Stimulated activated CD4-positive, alpha-beta T cell treated with anti-CD3 and anti-CD28 coated beads, TNF-alpha, amount 100 ng/mL, for 24 hours (primary cell): ENCODE measurements at places on chromosomes 2 and 18.

DNA sequence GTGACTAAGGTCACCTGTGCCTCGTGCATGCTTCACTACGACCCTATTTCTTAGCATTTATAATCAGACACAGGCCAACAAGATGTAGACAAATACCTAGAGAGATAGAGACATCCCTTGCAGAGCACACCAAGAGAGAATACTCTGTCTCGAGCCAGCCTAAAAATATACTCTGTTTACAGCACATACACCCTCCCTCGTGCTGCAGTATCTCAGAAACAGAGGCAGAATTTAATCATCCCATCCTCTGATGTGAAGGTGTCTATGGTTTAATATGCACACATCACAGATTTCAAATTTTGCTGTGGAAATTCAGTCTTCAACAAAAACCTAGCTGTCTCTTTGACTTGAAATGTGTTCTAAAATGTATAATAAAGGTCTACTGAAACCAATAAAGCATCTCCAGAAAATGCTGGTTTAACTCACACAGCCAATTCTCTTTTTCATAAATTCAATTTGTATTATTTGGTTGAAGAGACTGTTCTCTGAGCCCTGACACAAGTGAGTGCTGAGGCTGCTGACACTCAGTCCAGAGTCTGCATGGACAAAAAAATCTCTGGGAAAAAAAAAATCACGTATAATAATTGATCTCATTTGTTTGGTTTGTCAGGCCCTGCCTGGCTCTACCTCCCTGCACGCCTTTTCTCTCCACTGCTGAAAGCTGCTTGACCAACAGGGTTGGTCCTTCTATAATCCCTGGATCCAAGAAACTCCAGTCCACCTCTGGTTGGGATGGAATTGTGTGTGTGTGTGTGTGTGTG is 142.0 kb upstream of the FSHR start:
- DNase-seq: no peak

DNA sequence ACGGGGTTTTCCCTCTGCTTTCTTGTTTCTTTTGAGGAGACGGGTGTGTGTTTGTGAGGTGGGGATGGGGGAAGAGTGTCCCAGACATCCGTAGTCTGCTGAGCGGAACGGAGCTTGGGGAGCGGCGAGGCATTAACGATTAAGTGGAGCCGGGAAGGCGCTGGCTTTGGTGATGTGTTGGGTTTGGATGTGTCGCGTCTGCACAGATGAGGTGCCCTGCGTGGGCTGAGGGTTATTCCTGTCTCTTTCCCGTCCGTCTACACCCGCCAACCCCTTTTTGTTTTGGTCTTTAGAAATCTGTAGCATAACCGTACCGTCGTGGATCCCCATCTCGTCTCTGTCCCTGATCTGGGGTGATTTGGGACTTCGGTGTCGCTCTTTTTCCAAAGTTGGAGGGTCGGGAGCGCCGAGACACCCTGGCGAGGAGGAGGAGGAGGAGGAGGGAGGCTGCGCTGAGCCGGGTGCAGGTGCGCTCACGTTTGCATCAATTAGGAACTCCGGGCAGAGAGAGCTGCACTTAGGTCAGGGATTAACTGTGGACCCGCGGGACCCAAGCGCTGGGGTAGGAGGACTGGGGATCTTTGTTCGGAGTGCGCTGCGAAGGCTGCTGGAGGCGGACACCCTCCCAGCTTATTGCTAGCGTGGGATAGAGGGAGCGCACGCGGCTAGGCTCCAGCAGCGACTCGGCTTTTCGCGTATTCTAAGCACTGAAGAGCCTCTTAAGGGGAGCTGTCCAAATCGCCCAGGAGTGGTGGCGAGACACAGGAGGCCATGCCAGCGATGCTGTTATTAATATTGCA is 720.3 kb downstream of the DPP10 start:
- DNase-seq: no peak

- DNase-seq: no peak
These were observed 11.9 kb upstream of the MSGN1 start for GRCh38 chr2:17804358-17804757.

- no peak for DNase-seq
These were observed 116.9 kb downstream of the NR4A2 start for GRCh38 chr2:156215656-156216055.

DNA sequence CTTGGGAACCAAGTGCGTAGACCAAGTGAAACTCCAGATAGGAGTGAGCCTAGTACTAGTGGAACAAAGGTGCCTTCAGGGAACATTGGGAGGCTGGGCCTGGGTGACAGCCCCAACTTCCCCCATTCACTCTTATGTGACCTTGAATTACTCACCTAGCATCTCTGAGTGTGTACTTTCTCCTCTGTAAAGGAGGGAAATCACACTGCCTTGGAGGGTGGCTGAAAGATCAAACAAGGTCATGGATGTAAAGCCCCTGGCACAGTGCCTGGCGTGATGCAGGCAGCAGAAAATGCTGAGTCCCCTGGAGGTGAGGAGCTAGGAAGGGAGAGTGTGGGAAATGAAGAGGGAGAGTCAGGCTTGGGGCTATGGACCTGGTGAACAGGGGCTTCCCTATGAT is 45.9 kb downstream of the MARCO start:
- no peak for DNase-seq

- DNase-seq: no peak
These were observed 28.7 kb downstream of the CCDC141 start for GRCh38 chr2:179021258-179021657.

- DNase-seq: no peak
These were observed 24.3 kb downstream of the FHOD3 start for GRCh38 chr18:36321658-36322407.

GRCh38 chr18:61554117-61554776 is 221.0 kb downstream of the CDH20 start:
- peak; percentile 10 for DNase-seq

DNA sequence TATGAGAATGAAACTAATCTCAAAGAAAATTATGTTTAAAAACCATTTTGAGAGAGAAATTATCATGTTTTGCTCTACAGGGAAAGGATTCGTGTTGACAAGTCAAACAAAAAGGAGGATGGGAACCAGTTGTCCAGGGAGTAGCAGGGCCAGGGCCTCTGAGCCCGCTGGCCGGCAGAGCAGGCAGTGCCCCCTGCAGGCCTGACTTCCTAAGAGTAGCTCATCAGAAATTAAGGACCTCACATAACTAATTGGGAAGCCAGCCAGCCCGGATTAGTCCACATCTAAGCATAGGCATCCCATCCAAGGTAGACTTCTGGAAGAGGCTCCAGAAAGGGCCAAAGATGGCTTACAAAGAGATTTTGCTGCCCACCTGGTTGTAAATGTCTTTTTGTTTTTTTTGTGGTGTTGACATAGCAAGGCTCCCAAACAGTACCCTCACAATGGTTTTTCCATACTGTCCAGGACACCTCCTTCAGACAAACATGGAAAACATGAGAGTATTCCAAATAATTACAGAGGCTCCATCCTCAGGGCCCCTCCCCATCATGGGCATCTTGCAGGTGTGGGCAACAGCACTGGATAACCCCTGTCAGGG is 241.2 kb upstream of the TANK start:
- DNase-seq: no peak

DNA sequence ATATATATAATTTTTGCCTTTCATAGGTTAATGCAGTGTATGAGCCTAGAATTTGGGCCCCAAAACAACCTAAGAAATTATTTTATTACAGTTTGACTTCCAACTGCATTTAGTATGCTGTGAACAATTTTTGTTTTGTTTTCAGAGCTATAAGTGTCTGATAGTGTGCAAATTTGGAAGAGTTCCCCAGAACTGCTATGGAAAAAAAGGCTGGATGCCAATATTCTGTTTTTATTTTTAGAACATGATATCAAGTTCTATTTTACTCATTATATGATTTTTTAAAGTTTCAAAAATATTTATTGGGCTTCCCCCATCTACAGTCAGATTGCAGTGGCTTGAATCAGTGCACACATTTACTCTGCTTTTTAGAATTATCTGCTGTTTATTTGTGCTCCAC is 42.6 kb downstream of the MRPS9 start:
- no peak for DNase-seq

- peak; percentile 12 for DNase-seq
These were observed 629.9 kb downstream of the NRXN1 start for GRCh38 chr2:50401772-50402653.

GRCh38 chr18:61602836-61603235 is 269.6 kb downstream of the CDH20 start:
- DNase-seq: no peak

- DNase-seq: peak; percentile 25
These were observed 42.0 kb downstream of the MCFD2 start for GRCh38 chr2:46873604-46874068.

DNA sequence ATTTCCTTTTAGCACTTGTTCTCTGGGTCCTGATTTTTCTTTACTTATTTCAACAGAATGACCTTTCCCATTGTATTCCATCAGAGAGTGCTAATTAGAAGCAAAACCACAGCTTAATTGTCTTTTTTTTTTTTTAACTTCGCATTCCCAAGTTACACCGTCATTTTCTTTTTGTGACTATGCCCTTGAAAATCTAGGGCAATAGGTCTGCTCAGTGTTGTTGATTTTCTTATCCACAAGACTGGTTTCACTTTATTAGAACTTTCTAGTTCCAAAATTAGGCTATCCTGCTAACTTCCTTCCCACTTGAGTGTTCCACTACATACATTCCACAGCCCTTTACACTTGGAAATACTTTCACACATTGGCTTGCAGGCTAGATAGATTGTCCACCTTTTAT is 18.7 kb upstream of the ADAM17 start:
- no peak for DNase-seq

DNA sequence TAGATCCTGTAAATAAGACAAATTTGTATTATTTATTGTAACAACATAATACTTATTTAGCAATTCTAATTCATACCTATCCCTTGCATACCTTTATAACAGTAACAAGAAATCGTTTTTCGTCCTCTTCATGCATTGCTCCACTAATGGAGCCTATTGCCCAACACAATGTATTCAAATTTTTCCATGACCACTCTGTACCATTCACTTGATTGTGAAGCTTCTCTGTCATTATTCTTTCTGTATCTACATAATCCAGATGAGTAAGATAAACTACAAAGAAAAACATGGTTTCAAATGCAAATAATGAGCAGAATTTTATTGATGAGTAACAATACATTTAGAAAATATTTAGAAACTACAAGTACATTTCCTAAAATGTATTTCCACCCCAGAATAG is 21.6 kb upstream of the USP34 start:
- DNase-seq: no peak

DNA sequence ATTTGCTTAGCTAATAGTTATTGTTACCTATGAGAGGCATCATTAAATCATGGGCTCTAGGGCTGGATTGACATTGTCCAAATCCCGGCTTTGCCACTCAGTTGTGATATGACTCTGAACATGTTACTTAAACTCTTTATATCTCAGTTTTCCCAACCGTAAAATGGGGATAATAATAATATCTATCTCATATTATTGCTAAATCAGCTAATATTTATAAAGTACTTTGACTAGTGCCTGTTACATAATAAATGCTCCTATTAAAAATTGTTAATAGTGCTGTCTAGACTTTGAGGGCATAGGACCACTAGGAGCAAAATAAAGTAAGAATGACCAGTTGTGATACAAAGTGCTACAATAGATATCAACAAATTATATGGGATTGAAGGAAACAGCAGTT is 376.3 kb upstream of the FIGN start:
- DNase-seq: no peak

DNA sequence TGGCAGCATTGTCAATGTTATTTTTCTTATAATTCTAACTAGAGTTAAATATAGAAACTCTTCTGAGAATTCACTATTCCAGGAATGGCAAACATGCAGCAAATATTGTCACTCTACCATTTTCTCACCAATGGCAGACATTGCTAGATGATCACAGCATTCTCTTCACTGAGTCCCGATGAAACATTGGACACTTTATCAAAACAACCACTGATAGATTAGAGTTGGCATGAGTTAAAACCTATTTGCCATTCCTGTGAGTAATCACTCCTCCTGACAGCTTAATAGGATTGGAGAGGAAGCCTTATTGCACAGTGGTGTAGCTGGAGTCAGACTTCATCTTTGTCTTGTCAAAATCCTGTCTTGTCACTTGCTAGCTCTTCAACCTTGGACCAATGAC is 163.9 kb upstream of the THUMPD2 start:
- DNase-seq: no peak

DNA sequence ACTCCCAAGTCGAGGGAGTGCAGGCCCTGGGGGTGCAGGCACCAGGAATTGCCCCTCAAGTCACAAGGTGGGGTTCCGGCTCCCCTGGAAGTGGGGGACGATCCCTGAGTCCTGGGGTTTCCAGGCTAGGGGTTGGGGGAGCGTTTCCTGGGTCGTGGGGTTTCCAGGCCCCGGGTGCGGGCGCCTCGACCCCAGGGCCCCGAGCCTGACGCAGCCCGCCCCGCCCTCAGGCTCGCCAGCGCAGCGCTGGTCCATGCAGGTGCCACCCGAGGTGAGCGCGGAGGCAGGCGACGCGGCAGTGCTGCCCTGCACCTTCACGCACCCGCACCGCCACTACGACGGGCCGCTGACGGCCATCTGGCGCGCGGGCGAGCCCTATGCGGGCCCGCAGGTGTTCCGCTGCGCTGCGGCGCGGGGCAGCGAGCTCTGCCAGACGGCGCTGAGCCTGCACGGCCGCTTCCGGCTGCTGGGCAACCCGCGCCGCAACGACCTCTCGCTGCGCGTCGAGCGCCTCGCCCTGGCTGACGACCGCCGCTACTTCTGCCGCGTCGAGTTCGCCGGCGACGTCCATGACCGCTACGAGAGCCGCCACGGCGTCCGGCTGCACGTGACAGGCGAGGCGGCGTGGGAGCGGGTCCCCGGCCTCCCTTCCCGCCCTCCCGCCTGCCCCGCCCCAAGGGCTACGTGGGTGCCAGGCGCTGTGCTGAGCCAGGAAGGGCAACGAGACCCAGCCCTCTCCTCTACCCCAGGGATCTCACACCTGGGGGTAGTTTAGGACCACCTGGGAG is 12.0 kb downstream of the SIGLEC15 start:
- peak; percentile 48 for DNase-seq

DNA sequence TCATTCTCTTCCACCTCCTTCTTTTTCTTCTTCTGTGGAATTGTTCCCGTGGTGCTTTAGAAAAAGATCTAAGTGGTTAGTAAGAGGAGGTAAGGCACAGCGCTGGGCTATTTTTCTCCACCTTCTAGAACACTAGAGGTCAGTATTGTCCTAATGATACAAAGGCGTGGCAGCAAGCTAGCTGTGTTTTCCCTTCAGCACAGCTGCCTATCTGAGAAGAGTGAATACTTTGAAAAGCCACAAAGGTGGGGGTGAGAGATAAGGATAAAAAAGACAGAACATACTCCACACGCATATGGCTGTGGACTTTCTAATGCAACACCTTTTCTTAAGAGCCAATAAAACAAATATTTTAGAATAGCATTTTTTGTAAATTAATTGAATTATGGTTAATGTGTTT is 2.1 kb downstream of the CNTNAP5 start:
- no peak for DNase-seq

- no peak for DNase-seq
These were observed 56.8 kb downstream of the ASXL2 start for GRCh38 chr2:25821225-25822056.

DNA sequence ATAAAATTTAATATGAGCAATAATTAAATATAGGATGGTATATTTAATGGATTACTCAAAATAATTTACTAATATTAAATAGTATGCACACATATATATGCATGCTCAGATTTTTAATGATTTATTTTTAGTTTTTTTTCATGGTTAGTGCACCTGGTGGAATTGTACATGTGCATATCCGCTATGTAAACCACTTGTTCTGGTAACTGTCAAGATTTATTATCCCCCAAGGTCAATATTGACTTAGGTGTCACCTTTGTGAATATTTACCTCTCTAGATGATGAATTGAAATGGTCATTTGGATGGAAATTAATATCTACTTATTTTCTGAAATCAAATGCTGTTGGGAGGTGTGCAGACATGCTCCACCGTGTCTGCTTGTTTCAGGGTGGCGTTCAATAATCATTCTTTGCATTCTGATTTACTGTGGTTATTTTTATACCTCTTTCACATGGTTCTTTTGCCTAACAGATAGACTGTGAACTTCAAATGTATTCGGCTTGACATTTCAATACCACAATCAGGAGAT is 14.7 kb downstream of the CNTNAP5 start:
- DNase-seq: no peak
